Cerebellar nuclear complex (tissue), 1 donor: ENCODE measurements at places on chromosomes 13 and 19.

DNA sequence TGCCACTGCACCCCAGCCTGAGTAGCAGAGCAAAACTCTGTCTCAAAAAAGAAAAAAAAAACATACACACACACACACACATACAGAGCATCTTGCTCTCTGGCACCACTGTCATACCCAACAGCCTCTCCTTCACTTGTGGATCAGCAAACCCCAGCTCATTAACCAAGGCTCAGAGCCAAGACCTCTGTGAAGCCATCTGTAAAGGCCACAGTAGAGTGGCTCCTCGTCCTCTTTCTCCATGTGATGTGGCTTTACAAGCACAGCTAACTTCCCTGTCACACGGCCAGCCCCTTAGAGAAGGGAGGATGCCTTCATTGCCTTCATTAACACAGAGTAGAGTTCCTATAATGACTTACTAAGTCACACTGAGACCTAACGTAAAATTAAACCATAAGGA is 62.7 kb upstream of the LSM14A start:
- DNase-seq: no peak

DNA sequence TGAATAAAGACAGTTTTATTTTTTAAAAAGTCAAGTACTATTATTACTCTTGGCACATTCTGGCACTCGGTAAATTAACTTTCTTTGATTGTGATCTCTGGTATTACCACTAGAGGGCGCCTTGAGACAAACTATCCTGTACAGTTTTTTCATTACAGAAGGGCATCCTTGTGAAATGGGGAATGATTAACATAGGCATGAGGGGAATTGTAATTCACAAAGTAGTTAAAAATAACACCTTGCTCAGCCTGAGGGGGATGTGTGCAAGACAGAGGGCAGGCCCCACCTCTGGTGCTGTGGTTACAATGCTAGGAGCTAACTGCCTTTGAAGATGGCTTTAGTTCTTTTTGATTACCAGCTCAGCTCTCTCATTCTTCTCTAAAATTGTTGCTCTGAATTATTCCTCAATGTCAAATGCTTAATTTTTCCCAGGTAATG is 24.2 kb upstream of the C1QTNF9B start:
- no peak for DNase-seq

GRCh38 chr19:3404324-3405260 is 38.2 kb downstream of the NFIC start:
- no peak for DNase-seq

DNA sequence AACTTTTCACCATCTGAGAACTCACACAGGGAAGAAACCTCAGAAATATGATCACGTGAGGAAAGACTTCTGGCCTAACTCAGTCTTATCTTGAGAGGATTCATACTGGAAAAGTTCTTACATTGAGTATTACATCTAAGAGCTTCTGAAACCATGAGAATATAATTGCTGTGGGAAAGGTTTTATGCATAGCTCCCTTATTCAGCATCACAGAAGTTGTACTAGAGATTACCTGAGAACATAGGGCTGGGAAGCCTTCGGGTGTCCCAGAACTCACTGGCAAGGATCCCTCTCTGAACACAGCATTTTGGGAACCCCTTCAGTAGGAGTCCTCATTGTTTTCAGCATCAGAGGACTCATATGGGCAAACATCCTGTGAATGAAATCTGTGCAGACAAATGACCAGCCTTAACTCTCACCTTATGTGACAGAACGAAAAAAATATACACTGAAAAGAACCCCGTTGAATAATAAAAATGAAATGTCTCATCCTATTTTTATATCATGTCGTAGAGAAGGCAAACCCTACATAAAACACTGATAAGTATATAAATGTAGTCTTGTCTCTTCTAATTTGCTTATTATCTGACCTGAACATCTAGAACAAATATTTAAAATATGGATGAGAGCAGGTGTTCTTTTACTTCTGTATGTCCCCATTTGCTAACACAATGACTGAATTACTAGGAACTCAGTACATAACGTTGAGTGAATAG is 14.2 kb downstream of the ZNF274 start:
- no peak for DNase-seq

DNA sequence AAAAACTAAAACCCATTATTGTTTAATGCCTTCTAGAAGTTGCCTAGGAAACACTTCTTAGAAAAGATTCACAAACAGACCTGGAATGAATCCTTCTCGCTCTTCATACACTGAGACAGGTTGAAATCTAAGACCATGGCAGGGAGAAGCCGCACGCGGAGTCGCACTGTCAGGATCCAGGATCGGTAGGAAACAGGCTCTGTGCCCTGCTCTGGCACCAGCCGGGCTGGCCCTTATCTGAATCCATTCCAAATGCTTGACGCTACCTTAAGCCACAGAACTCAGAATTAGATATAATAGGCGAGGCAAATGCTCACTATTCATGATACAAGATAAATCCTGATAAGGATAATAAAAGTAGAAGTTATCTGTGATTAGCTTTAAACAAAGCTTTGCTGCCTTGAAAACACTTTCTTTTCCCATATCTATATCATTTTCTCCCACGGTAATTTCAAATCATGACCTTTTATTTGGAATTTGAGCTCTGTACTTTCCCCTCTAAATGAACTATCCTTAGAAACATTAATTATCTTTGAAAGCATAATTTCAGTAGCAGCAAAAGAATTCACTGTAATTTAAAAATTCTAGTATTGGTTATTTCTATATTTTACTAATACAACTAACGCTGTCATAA is 385.6 kb downstream of the IRS2 start:
- no peak for DNase-seq

DNA sequence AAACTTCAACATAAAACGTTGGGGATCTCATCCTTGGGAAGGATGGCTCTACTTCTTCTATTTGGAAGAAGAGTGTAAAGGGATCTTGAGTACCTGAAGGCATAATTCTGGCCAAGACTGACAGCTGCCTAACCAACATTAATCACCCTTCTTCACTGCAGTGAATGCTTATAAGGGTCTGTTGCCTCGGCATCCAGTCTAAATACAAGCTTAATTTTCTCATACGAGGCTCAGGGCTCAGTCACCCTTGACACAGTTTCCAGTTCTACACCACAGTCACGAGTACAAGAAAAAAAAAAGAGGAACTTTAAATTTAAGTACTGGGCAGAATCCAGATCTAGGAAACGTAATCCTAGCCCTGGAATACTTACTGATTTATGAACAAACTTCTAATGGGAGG is 9.0 kb downstream of the FPR3 start:
- no peak for DNase-seq

DNA sequence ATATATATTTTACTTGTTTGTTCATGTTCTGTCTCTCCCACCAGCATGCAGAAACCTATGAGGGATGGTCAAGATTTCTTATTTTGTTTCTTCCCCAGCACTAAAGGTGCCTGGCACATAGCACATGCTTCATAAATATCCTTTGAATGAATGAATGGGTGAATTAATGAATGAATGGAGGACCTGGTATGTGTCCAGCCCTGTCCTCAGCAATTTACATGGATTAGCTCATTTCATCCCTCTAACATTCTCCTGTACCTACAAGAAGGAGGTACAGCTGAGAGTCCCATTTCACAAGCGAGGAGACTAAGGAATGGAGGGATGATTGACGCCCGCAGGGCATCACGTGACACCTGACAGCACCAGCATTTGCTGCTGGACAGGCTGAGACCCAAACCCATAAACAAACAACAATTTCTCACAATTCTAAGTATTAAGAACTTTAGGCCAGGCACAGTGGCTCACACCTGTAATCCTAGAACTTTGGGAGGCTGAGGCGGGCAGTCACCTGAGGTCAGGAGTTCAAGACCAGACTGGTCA is 6.8 kb upstream of the BCAT2 start:
- DNase-seq: no peak

DNA sequence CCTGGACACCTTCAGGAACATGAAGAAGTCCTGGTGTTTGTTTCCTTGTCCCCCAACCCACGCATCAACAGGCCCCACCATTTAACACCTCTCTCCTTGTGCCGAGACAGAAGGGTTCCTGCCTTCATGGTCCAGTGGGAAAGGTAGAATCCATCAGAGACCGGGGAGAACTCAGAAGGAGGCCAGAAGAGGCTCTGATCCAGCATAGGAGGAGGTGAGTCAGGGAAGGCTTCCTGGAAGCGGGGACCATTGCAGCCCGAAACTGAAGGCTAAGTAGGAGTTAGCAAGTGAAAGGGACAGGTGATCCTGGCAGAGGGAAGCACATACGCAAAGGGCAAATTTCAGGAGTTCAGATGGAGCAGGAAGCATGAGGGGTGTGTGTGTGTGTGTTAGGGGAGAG is 484 bp downstream of the ICAM3 start:
- no peak for DNase-seq

- no peak for DNase-seq
Observed at GRCh38 chr19:5343848-5344247, 3.2 kb upstream of the PTPRS start.

DNA sequence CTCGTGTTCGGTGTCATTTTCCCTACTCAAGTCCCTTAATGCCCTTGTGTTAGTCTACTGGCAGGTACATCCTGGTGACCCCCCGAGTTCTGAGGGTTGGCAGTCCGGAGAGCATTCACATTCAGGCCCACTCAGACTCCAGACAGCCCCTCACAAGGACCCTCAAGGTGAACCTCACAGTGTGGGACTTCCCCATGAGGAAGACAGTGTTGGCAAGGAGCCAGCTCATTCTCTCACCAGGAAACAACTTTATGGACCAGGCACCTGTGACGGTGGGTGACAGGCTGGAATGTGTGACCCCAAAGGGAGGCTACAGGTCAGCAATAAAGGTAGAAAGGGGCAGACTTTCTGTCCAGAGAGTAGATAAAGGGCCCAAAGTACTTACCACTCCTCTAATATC is 24.5 kb downstream of the RDH8 start:
- DNase-seq: no peak

DNA sequence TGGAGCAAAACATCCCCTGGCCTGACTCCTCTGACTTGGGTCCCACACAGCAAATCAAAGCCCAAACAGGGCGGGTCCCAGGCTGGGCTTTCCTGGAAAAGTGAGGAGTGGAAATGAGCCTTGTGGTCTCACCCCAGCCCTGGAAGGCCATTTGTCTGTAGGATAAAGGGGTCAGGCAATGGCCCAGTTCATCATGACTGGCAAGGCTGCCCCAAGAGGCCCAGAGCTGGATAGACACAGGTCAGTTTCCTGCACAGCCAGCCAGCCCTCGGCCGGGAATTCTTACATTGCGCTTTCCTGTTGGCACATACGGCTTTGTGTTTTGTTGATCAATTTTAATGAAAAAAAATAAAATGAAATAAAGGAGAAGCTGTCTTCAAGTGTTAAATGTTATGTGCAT is 174.3 kb downstream of the TSHZ3 start:
- DNase-seq: no peak

DNA sequence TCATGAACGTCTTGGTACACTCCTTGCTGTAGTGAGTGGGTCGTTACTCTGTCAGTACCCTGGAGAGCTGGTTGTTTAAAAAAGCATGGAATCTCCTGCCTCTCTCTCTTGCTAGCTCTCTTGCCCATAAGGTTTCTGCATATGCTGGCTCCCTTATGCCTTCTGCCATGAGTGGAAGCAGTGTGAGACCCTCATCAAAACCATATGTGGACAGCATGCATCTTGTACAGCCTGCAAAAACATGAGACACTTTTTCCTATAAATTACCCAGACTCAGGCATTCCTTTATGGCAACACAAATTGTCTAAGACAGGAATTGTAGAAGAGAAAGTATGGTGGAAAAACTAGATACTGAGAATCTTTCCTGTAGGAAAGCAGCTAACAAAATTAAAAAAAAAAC is 516.3 kb downstream of the SLITRK6 start:
- DNase-seq: no peak

DNA sequence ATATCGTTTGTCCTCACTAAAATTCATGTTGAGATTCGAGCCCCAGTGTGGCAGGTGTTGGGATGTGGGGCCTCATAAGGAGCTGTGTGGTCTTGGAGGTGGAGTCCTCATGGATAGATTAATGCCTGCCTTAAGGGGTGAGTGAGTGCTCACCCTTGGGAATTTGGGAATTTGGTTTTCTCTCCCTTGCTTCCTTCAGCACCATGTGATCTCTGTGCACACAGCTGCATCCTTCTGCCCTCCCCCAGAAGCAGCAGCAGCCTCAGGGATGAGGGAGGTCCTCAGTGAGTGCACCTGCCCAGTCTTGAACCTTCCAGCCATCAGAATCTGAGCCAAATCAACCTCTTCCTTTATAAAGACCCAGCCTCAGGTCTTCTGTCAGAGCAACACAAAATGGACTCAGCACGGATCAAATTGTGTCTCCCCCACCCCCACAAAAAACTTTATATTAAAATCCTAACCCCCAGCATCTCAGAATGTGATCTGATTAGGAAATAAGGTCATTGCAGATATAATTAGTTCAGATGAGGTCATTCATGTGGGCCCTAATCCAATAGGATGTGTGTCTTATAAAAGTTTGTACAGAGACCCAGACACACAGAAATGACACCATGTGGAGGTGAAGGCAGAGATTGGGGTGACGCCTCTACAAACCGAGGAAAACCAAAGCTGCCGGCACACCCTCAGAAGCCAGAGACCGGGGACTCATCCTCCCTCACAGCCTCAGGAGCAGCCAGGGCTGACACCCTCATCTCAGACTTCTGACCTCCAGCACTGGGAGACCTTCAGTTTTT is 12.9 kb downstream of the CYTH2 start:
- no peak for DNase-seq

- no peak for DNase-seq
Observed at GRCh38 chr13:112893570-112894422, 75.2 kb upstream of the MCF2L start.

- no peak for DNase-seq
Observed at GRCh38 chr19:4523306-4524110, 5.2 kb upstream of the PLIN4 start.

GRCh38 chr19:34082289-34083077 is 89.8 kb upstream of the LSM14A start:
- DNase-seq: no peak

DNA sequence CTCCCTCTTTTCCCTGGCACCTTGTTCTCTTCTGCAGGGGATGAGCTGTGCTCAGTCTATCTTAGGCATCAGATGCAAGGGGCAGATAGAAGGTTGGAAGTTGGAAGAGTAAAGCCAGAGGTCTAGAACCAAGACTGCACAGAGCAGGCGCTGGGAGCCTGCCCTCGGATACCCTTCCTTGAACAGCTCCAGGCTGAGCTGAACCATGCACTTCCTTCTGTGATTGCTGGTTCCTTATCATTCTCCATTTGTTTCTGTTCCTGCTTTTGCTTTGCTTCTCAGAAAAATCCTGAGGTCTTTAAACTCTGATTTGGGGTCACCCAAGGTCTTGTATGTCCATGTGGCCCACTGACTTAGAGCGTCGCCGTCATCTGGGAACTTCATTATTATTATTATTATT is 36.3 kb downstream of the ARHGEF18 start:
- no peak for DNase-seq
